ENCODE measurements at places on chromosomes 11 and 22.

DNA sequence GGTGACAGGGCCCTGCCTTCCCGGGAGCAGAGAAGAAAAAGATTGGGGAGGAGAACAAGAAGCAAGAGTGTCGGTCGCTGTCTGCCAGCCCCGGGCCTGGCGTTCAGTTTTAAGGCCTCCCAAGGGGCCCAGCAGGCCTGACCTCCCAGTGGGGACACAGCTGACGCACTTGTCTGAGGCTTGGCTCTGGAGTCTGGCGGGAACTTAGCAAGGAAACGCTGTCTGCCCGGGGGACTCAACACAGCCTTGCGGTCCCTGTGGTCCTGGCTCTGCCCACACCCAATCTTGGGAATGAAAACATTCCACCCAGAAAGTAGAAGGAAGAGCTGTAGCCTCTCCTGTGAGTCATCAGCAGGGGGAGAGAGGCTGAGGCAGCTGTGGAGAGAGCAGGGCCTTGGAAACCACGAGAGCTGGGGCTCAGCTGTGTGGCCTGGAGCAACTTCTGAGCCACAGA is 54.4 kb downstream of the TRAF6 start:
- no peak for DNase-seq

DNA sequence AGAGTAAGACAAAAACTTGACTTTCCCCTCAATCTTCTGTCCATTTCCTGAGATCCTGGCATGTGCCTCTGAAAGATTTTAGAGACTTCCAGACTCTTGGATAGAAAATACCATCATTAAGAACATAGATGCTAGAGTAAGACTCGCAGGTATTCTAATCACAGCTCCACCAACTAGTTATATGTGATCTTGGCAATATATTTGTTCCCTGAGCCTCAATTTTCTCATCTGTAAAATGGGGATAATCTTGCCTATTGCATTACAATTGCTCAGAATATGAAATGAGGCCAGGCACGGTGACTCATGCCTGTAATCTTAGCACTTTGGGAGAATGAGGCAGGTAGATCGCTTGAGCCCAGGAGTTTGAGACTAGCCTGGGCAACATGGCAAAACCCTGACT is 10.7 kb downstream of the RHOG start:
- DNase-seq: no peak

GRCh38 chr11:11090495-11090894 is 232.6 kb upstream of the ZBED5 start:
- no peak for DNase-seq

- DNase-seq: no peak
These were observed 5.3 kb downstream of the DHCR7 start for GRCh38 chr11:71442880-71443279.

DNA sequence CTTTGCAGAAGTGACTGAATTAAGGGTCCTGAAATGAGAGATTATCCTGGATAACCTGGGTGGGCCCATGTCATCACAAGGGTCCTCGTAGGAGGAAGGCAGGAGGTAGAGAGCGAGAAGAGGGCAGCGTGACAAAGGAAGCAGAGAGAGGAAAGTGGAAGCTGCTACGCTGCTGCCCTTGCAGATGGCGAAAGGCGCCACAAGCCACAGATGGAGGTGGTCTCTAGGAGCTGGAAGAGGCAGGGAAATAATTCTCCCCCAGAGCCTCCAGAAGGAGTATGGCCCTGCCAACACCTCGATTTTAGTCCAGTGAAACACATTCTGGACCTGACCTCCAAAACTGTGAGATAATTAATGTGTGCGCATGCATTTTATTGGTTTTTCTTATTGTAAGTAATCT is 13.4 kb downstream of the TMEM184B start:
- no peak for DNase-seq

DNA sequence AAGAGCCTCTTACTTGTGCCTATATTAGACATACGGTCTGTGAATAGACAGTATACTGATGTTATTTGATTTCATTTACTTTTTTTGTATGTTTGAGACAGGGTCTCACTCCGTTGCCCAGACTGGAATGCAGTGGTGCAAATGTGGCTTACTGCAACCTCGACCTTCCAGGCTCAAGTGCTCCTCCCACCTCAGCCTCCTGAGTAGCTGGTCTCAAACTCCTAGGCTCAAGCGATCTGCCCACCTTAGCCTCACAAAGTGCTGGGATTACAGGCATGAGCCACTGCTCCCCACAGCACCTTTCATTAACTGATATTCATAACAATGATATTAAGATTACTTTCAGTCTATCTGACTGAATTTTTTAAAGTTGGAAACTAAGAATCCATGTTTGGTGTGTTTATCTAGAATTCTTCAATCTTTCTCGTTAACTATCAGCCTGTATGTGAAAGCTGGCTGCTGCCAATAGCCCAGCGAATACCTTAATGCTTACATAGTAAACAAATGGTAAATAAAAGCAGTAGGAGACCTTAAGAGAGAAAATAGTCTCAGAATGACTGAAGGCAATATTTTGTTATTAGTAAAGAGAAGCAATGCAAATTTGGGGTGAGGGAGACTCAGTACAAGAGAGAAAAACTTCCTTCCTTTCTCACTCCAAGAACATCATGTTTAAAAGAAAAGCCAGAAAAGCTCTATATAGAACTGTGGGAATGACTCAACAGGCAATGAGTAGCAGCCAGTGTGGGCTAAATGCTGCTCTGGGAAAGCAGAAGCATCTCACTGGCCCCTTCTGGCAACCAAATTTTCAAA is 101.9 kb downstream of the MRTFA start:
- DNase-seq: no peak

- DNase-seq: no peak
These were observed 44.2 kb downstream of the CERK start for GRCh38 chr22:46693634-46694415.

DNA sequence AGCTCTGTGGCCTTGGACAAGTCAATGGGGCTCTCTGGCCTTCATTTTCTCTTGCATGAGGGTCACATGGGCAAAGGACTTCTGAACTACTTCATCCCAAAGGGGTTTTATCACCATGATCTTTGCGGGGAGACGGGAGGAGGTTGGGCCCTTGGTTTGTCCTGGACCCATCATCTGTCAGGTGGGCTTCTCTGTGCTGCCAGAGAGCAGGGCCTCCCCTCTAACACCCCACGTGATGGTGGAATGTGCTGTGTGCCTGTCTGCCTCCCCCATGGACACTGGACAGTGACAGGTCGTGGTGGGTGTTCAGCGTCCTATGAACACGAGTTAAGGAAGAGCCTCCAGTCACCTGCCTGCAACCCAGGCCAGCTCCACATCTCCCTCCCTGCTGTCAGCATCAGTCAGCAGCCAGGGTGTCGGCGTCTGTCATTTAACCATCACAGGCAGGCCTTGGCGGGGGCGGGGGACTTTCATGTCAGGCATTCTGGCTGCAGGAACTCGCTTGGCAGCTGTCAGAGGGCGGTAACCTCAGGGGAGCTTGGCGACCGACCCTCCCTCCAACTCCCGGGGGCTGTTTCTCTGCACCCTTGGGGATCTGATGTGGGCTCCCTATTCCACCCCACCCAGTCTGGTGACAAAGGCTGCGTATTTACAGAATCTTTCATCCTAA is 2.6 kb upstream of the SUN2 start:
- no peak for DNase-seq

DNA sequence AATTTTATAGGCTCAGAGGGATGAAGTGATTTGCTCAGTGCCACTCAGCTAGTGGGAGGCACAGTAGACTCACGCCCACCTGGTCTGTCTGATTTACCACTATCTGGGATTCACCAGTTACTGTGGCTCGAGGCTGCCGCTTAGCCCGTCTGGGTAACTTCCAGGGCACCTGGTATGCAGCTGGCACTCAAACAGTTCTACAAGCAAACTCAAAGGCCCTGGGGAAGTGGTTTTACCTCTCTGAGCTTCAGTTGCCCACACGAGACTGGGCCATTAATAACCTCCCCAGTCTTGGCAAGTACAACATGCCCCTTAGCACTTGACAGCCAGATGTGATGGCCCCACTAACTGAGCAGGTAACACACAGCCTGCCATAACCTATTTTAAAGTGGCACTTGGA is 2.6 kb downstream of the GDPD5 start:
- no peak for DNase-seq

- DNase-seq: no peak
These were observed 12.7 kb downstream of the BAIAP2L2 start for GRCh38 chr22:38097557-38098409.

DNA sequence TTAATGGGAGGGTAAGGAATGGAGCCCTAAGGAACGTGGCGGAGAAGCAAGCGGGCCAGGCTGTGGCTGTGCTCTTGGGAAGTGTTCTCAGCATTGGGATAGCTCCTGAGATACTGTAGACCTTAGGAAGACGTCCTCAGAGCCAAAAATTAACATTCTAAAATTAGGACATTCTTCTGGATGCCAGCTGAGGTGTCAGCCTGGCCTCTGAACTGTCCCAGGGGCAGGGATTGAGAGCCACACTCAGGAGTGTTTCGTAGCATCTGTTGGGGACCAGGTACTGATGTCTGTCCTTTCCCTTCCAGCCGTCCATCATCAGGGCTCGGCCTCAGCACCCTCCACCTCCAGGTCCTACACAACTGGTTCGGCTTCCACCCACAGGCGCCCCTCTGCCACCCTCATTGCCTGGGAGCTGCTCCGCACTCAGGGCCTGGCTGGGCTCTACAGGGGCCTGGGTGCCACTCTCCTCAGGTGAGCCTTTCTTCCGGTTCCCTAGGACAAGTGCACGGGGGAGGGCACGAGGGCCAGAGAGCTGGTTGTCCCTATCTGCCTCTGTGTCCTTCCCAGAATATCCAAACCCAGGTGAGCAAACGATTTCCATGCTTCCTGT is 23.6 kb downstream of the SLC25A18 start:
- DNase-seq: no peak

- DNase-seq: no peak
These were observed 7.3 kb downstream of the APOBEC3B start for GRCh38 chr22:38989466-38989865.

Data from effector memory CD8-positive, alpha-beta T cell (primary cell).